ENCODE measurements at places on chromosomes 4 and X. TPM values are rescaled to one million over a fixed set of nuclear protein-coding genes. Genes with fewer than 3 reads are reported as not detected.

PCYT1B gene
- total RNA-seq: 12.5 TPM

- no peak for ATAC-seq
Measured at GRCh38 chr4:48642421-48643374, 137.4 kb downstream of the FRYL start.

DNA sequence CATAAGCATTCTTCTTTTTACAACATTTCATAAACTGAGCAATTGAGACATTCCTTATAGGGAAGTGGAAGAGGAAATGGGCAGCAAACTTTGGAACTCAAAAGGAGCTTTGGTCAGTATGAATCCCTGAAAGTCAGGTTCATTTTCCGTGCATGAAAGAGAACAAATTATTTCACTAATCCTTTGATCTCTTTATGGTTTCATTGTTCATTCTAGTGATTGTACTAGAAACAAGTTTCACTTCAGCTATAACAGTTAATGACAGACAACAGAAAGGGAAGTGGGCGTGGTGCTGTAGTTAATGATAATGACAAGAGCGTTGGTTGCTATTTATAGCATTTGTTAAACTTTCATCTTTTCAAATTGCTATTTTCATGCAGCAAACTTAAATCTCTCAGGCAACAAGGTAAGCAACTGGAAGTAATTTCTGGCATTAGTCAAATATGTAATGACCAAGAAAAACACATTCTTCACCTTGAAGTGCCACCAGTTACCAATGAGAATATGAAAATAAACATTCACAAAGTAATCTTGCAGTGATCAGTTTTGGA is 98.4 kb downstream of the AREG start:
- no peak for ATAC-seq

WDR17 gene
- total RNA-seq: 4.0 TPM

GRCh38 chr4:123444290-123444731 is 47.7 kb downstream of the SPRY1 start:
- ATAC-seq: peak; percentile 48

PRKX gene
- 4.3 TPM for total RNA-seq

DNA sequence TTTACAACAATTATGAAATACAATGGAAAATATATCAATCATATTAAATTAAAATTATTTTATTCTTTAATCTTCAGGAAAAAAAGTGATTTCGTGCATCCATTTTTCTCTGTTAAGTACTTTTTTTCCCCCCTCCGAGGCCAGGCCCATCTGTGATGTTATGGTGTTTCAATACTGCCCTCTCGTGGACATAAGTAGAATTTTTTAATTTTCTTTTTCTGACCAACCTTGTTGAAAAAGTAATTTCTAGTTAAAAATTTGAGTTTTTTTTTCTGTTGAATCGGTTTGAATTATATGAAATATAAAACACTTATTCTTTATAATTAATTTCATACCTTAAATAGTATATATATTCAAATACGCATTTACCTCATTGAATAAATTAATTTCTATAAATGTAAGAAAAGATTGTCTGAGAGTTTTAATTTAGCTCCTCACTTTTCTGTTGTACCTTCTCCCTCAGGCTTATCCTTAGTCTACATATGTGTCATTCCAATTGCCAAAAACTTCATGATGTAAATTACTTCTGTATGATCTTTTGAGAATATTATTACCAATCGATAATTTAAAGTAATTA is 175.8 kb upstream of the TECRL start:
- no peak for ATAC-seq

GAGE12D gene
- total RNA-seq: not detected

DNA sequence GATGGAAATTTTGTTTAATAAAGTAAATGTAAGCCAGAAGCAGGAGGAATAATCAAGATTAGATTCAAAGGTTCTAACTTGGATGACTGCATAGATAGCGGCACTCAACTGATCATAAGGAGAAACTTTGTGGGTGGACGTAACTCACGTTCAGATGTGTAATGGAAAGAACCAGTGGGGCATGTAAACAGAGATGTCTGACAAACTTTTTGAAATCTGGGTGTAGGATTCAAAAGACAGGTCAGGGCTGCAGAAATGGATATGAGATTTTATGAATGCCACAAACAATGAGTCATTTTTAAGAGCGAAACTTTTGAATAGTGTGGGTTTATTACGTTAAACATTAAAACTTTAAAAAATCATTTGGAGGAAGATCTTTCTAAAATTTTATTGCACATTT is 375.6 kb downstream of the GBA3 start:
- ATAC-seq: no peak

Data from gastroesophageal sphincter (tissue), 4 donors.